Bronchial epithelial cell (primary cell): ENCODE measurements at places on chromosomes 11 and 22. TPM values are rescaled to one million over a fixed set of nuclear protein-coding genes. Genes with fewer than 3 reads are reported as not detected.

DNA sequence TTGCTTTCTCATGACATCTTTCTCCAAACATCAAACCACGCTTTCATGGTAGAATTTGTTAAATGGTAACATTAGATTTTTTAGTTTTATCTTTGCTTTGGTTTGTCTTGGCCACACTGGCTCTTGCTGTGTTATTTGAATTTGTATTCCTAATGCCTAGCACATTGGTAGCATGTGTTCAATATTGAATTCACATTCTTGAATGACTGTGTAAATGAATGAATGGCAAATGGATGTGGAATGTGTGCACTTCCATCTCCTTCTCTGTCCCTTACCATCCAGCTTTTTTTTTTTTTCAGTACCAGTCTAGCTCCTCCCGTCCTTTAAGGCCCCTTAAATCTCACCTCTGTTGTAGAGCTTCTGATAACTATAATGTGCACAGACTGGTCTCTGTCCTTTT is 41.2 kb downstream of the HEPHL1 start:
- no peak for DNase-seq

- DNase-seq = peak; percentile 28
Observed at GRCh38 chr22:32355760-32356159, 1.9 kb upstream of the RFPL3 start.

DNA sequence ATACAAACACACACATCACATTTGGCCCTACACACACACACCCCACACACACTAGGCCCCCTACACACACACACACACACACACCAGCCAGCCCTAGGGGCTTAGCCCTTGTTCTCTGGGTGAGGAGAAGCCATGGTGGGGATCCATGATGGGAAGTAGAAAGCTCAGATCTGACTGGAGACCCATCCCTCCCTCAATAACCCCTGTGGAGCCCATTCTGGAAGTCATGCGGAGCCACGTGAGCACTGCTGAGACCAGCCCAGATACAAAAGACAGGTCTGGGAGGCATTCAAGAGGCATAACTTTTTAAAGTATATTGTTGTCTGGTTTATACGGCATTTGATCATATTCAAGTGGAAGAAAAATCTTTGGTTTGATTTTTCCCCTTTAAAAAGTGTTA is 448.5 kb downstream of the SOX6 start:
- no peak for DNase-seq

- no peak for DNase-seq
Observed at GRCh38 chr11:132220474-132220873, 850.1 kb downstream of the NTM start.

- peak; percentile 10 for DNase-seq
Observed at GRCh38 chr22:20624161-20624616, 116.8 kb downstream of the MED15 start.

DNA sequence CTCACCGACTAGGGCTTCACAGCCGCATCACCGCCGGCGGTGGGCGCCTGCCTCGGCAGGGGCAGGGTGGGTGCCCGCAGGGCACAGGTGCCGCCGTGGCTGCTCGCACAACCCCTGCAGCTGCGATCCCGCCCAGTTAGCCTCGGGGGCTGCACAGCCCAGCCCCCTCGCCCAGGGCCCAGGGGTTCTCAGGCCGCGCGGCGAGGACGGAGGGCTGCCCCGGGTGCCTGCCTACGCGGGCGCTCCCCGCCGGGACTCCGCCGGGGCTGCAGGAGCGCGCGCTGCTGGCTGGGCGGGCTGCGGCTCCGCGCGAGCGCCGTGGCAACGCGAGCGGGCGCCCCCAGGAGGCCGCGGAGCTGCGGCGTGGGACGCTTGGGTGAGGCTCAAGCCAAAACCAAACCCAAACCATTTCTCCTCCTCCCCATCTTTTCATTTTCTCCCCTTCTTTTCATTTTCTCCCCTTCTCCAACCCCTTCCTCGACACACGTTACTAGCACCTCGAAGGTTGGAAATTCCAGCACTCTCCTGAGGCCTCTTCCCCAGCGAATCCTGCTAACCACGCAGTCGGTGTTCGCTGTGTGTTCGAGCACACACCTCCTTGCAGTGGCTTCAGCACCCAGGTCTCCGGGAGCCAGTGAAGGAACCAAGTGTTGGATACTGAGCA is at the start of gene MICAL3:
Gene MICAL3 (minus strand): TSS at position 286 of the 664 bp plus-strand sequence. CDS start 117,749 bp downstream, outside the sequence.
- peak; percentile 47 for DNase-seq

- DNase-seq = no peak
Observed at GRCh38 chr11:25520459-25520858, 811.5 kb upstream of the ANO3 start.

DNA sequence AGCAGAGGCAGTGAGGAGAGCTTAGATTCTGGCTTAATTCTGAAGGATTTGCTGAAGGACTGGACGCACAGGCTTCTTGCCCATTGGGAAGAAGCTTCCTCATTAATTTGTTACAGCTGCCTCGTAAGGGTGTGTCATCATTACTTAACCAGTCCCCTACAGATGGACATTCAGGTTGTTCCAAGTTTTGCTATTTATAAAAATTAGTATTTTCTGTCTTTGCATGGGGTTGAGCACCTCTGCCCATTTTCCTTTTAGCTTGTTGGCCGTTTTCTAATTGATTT is 38.1 kb downstream of the CAPN1 start:
- no peak for DNase-seq

DNA sequence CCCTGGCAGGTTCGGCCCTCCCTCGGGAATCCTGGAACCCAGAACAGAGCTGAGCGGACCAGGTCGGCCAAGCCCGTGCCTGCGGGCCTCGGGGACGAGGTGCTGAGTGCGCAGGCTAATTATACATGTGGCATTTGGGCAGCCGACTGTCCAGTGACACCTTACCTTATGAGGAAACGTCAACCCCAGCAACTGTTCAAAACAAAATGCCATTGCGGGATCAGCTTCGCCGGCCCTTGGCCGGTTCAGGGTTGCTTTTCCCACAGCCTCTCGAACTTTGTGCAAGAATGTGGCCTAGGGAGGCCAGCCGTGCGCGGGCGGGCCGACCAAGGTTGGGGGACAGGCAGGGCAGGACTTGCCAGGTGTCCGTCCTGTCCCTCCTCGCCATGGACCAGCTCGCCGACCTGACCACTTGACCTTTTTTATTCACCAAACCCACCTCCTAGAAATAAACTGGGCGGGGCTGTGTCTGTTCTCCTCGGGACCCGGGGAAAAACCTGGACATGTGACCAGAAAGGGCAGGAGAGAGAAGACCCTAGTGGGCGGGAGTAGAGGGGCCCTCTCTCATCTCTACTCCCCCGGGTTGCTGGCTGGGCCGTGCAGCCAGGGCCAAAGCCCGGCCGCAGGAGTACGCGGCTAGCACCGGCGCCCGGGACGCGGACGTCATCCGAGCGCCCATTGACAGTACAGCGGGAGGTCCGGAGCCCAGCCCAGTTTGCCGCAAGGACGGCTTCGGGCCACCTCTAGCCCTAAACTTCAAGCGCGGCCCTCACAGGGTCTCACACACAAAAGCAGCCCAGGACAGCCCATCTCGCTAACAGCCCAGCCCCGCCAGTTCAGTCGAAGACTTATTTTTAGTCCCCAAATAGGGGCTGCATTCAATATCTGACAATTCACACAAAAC is 134.3 kb upstream of the C11orf58 start:
- DNase-seq = no peak

RHOD gene
- total RNA-seq = 222 and 247 TPM in 2 replicates

ASCL2 gene
- total RNA-seq = 0.79 and 2.4 TPM in 2 replicates

MRGPRF gene
- 0.53 TPM in 1 of 2 replicates, not detected in the other for total RNA-seq

TSPAN18 gene
- total RNA-seq = not detected in 2 replicates
